ENCODE measurements at places on chromosomes 2 and 18. TPM values are rescaled to one million over a fixed set of nuclear protein-coding genes. Genes with fewer than 3 reads are reported as not detected.

GRCh38 chr18:48800876-48801727 lies 149.7 kb downstream of the SMAD7 start:
- DNase-seq = no peak

DNA sequence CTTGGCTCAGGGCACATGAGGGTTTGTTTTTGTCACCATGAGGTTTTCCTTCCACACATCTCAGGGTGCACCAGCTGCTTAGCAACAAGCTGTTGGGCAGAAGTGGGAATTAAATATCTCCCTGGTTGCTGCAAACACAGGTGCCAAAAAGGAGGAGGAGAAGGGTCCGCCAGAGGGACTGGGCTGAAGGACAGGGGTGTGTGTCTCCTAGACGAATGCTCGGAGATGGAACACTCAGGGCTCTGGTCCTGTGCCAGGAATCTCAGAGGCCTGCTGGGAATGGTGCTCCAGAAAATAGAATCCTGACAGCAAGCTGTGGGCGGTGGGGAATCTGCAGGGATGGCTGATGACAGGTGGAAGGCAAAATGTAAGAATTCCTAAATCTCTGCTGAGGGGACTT lies 94.5 kb downstream of the VSNL1 start:
- DNase-seq = no peak

DNA sequence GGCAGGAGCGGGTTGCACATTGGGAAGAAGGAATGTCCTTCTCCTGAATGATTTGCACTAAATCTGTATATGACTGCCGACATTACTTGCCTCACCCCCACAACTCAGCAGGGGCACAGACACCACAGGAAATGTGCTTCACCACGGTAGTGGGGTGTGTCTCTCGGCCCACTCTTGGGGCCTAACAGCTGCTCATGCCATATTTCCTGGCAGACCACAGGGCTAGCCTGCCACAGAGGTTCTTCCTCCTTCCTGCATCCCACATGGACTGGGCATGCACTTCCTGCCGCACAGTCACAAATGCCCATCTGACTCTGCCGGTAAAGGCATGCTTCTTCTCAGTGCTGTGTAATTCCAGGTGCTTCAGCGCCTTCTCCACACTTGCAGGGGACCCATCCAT lies 10.3 kb upstream of the PAPOLG start:
- DNase-seq = no peak

Gene C2orf80
- not detected for total RNA-seq

Gene INHBB
- total RNA-seq = 0.16 TPM

Gene IL18R1
- 17.9 TPM for total RNA-seq
